ENCODE measurements at places on chromosomes 11 and 22.

DNA sequence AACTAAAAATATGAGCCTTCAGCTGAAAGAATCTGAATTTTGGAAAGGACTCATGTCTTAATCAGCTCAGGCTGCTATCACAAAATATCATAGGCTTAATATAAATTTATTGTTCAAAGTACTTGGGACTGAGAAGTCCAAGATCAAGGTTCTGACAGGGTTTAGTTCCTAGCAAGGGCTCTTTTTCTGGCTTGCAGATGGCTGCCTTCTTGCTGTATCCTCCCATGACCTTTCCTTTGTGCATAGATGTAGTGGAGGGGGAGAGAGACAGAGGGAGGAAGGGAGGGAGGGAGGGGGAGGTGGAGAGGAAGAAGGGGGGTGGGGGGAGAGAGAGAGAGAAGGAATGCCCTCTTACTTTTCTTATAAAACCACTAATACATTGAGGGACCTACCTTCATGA is 306.8 kb upstream of the DDI1 start:
- DNase-seq = no peak

DNA sequence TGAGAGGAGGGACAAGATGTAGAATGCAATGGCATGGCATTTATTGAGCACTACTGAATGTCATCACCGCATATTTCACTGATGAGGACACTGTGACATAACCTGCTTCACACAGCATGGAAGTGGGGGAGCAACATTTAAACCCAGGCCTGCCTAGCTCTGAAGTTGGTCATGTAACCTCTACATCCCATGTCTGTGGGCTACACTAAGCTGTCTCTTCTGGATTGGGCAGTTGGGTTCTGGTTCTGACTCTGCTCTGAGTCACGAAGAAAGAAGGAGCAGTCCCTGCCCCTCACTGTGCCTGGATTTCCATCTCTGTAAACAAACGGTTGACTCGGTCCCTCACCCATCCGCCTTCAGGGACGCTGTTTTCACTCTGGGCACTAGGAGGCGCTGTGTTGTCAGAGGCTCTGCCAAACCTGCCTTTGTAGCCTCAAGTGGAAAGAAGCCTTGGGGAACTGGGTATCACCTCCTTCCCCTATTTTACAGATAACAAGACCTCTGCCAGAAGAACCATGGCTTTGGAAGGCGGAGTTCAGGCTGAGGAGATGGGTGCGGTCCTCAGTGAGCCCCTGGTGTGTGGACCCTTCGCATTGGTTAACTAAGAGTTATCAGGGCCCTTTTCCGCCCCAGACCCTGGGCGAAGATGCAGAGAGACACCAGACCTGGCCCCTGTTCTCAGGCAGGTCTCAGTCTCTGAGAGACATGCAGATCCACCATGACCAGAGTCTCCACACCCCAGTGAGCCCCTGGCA is 12.7 kb upstream of the ARHGEF17 start:
- DNase-seq = peak; percentile 90

GRCh38 chr11:90288212-90288821 is 65.5 kb upstream of the CHORDC1 start:
- no peak for DNase-seq

DNA sequence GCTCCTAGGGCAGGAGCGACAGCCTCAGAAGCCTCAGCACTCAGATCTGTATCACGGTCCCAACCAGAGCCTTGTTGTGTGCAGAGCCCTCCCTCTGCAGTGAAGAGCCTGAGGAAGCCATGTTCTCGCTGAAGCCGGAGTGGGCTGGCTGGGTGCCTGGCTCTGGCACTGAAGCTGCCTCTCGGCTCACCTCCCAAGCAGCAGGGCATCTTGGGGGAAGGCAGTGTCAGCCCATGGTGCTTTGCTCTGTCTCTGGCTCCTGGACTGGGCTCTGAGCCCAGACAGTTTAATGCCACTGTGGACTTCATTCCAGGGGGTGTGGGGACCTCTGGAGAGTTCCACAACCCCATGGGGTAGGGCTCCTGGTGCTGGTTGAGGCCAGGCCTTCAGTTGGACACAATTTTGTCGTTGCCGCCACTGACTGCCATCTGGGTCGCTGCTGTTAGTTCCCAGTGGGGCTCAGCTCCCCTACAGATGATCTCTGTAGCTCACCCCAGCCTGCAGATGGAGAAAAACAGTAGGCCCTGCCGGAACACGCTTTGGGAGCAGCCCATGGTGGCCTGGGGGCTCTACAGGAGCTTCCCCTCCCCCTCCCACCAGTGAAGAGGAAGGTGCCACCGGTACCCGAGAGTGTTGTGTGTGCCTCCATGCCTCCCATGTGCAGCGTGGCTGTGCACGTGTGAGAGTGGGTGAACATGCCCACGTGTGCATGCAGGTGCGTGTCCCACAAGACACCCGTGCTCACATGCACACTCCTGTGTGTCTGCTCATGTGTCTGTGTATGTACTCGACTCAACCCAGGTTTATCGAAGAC is 86.5 kb upstream of the B3GAT1 start:
- DNase-seq = peak; percentile 48

DNA sequence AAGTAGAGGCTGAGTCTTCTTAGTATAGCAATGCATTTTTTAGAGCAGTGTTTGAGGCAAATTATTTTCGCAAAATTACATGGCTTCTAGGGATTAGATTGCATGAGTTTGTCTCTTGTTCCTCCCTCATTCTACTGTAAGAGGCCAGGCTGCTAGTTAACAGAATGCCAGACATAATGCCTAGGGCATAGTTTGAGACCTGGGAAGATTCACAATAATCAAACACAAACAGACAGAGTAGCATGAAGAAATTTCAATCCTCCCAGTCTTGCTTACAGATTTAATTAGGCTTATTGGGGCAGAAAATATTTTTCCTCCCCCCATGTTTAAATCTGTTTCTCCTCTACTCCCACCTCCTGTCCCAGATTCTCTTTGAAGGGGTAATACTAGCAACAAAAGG is 48.3 kb downstream of the ARHGEF12 start:
- no peak for DNase-seq

DNA sequence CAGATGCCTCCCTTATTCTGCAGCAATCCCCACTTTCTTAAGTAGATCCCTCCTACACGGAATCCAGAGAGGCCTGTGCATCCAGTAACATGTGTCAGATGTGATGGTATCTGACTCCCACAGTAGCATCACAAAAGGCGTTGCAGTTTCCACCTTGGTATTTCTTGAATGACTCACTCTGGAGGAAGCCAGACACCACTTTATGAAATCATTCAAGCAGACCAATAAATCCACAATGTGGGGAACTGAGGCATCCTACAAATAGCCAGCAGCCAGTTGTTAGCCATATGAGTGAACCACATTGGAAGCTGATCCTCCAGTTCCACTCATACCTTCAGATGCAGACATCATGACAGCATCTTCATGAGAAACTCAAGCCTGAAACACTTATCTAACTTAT is 798.1 kb downstream of the OPCML start:
- DNase-seq = no peak

DNA sequence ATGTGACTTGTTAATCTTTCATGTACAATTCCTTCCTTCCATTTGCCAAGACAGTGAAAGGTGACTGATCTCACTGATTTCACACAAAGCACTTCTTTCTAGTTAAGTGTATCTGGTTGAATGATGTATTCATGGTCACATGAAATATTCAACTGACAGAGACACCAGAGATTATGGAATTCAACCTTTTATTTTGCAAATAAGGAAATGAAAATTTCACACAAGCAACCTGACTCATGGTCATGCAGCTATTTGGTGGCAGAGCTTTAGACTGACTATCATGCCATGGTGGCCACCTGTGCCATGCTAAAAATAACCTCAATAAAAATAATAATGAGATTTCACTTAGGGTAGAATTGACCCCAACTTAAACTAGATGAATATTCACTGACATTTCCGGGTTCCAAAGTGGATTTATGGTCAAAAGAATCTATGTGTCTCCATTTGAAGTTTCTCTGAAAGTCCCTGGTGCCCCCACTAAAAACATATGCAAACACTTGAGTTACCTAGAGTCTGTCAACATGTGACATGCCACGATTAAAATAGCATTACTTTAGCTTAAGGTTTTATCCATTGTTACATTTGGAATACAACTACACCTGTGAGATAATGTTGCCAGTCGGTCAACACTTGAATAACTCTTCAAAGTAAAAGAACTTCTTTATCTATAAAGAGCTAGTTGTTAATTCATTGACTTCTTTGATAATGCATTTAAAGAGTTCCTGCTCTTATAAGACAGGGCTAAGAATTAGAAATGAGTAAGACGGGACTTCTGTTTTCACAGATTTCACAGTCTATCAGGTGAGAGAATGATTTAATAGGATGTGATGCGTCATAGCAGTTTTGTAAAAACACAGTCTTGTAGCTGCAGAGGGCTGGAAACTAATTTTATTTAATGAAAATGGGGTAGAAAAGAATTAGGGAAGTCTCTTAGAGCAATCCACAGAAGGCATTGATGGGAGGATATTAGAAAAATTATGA is 94.6 kb upstream of the OR9G4 start:
- DNase-seq = no peak

DNA sequence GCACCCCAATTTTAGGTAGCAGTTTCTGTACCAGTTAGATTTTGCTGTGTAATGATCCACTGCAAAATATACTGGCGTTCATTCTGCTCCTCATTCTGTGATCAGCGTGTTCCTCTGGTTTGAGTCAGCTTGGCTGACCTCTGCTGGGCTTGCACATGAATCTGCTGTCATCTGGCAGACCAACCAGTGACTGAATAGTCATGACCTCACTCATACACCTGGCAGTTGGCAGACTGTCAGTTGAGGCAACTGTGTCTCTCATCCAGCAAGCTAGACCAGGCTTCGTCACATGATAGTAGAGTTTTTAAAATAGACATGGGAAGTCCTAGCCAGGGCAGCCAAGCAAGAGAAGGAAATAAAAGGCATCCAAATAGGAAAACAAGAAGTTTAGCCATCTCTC is 316.3 kb upstream of the LARGE1 start:
- no peak for DNase-seq

DNA sequence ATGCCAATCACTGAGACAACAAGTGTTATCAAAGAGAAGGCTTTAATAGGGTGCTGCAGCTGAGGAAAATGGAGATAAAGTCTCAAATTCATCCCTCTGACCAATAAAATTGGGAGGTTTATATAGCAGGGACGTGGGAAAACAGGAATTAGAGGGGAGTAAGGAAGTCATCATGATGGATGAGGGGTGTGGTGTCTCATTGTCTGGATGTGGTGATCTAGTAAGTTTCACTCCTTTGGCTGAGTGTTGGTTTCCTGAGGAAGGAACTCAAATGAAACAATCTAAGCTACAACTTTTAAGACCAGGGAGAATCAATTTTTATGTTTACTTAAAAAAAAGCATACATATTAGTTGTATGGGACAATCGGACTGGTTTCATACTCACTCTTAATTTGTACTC is 491.0 kb upstream of the KIRREL3 start:
- DNase-seq = no peak

- DNase-seq = no peak
These were observed 83.7 kb downstream of the TRIM29 start for GRCh38 chr11:120054016-120054752.

DNA sequence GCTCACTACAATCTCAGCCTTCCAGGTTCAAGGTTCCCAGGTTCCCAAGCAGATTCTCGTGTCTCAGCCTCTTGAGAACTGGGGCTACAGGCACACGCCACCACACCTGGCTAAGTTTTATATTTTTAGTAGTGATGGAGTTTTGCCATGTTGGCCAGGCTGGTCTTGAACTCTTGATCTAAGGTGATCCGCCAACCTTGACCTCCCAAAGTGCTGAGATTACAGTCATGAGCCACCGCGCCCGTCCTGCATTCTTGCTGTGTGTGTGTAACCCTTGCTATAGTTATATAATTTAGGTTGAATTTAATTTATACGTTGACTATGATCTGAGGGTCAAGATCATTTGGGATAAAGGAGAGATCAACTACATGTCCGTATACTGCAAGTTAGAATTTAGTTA is 29.3 kb upstream of the ROBO3 start:
- no peak for DNase-seq

DNA sequence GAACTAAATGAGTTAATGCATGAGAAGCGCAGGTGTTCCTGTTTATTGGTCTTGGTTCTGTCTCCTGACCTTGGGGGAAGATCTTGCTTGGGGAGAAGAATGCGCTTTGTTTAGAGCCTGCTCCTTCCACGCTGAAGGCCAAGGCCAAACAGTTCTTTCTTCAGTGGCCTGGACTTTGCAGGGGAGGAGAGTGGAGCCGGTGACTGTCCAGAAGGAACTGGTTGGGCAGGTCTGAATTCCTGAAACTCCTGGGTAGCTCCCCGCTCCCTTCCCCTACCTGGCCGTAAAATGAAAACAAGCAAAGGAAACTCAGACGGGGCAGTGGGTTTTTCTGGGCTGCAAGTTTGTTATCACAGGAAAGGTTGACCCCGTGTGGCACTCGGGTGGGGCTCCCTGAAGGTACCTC is 3.6 kb downstream of the ARHGAP8 start:
- DNase-seq = no peak

DNA sequence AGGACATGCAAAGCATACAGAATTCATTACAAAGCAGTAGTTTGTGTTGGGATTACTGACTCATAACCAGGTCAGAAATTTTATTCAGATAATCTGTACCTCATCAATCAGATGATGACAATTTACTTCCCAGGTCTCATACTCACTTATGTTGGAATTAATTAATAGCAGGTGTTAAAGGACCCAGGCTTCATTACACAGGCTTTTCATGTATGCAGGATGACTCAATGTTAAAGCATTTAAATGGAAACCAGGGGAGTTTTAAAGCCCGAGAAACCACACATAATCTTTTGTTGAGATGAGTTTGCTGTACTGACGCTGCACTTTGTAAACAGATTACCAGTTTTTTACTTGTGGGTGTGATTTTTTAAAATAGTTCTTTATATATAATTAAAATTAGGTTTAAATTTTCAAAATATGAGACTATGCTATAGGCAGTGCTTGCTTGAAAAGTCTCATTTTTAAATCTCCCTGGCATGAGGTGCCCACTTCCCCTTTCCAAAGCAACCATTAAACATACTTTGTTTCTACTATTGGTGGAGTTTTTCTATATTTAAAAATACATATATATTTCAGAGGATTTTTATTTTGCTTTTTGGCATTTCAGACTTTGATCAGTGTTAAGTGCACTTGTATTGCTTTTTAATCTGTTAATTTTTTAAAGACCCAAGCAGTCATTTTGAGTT is 41.0 kb downstream of the CEP57 start:
- no peak for DNase-seq

- DNase-seq = no peak
These were observed 514.1 kb downstream of the RAB38 start for GRCh38 chr11:87660926-87661660.

GRCh38 chr22:44190381-44190976 is 9.8 kb downstream of the PARVG start:
- no peak for DNase-seq

- no peak for DNase-seq
These were observed 374.5 kb downstream of the CADM1 start for GRCh38 chr11:115129473-115130289.

- DNase-seq = peak; percentile 39
These were observed 42.4 kb downstream of the LIF start for GRCh38 chr22:30204015-30204741.

Measured in activated effector memory CD4-positive, alpha-beta T cell treated with anti-CD3 and anti-CD28 coated beads, Interleukin-2, amount 50 U/mL, for 16 hours (primary cell).